ENCODE measurements at places on chromosomes 11 and 22. TPM values are rescaled to one million over a fixed set of nuclear protein-coding genes. Genes with fewer than 3 reads are reported as not detected.

Gene CENPM
- 9.4 TPM for polyA plus RNA-seq

Gene PARVA
- 132 TPM for polyA plus RNA-seq

Gene APOA4
- not detected for polyA plus RNA-seq

DNA sequence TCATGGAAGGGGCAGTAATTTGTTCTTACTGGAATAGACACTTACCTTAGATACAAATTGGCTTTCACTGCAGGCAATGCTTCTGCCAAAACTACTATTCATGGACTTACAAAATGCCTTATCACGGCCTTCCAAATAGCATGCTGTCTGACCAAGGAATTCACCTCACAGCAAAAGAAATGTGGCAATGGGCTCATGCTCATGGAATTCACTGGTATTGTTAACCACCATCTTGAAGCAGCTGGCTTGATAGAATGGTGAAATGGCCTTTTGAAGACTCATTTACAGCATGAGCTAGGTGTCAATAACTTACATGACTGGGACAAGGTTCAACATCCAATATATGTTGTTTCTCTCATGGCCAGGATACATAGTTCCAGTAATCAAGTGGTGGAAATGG is 21.9 kb downstream of the OR5B21 start:
- DNase-seq, result no peak

DNA sequence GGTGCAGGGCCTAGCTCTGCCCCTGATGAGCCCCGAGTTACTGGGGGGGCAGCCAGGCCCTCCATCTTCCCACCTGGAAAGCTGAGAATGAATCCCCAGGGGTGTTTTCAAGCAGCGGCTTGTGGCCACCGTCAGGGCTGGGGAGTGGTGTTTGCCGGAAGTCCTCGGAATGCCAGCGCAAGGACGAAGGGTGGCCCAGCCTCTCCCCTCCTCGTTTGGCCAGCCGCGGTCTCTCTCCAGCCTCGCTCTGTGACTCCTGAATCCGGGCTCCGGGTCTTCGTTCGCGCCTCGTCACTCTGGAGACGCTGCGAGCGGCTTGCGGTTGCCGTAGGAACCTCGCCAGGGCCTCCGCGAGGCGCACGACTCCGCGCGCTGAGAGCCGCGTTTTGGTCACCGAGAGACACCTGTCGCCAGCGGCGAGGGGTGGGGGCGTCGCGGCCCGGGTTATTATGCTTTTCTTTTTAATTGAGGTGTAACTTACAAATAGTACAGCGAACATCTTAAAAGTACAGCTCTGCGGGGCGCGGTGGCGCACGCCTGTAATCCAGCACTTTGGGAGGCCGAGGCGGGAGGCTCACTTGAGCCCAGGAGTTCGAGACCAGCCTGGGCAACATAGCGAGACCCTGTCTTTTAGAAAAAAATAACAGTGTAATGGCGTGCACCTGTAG is 6.3 kb upstream of the KDELR3 start:
- peak; percentile 76 for DNase-seq

All from right renal cortex interstitium (tissue), 3 donors.